ENCODE measurements at places on chromosomes 16 and 17.

- DNase-seq, result no peak
Observed at GRCh38 chr16:30434852-30435251, 5.0 kb upstream of the DCTPP1 start.

DNA sequence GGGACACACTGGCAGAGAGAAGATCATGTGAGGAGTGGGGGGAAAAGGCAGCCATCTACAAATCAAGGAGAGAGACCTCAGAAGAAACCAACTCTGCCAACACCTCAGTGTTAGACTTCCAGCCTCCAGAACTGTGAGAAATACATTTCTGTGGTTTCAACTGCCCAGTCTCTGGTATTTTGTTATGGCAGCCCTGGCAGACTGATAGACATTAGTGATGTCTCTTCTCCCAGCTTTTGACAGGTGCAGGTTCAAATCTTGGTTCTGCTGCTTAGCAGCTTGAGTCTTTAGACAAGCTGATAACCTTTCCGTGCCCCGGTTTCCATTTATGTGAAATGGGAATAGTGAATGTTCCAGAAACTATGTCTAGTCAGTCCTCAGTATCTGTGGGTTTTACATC is 199.5 kb downstream of the SNX29 start:
- no peak for DNase-seq

DNA sequence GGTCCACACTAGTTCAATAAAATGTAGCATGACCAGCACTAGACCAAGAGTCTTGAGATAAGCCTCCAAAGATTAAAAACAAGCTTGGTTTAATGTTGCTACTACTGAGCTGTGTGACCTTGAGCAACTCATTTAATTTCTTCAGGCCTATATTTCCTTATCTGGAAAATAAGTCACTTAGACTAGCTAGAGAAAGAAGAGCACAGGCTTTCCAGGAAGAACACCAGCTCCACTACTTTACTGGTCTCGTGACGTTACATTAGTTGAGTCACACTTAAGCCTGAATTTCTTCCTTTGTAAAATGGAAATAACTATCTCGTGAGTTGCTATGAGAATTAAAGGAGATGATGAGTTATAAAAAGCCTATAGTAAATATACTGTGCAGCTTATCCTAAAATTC is 5.4 kb downstream of the HELZ start:
- DNase-seq, result no peak

- DNase-seq, result no peak
Observed at GRCh38 chr17:5629128-5629527, 44.8 kb upstream of the NLRP1 start.

GRCh38 chr16:2289282-2289681 is 21.4 kb upstream of the RNPS1 start:
- DNase-seq, result no peak

- DNase-seq, result no peak
Observed at GRCh38 chr16:50909831-50910735, 168.2 kb downstream of the CYLD start.

All from LNCaP clone FGC (cell line).